ENCODE measurements at places on chromosomes 13 and 19.

GRCh38 chr13:46119883-46120614 is 15.2 kb upstream of the CPB2 start:
- no peak for DNase-seq

GRCh38 chr19:46067691-46068090 is 26.9 kb upstream of the IGFL4 start:
- no peak for DNase-seq

DNA sequence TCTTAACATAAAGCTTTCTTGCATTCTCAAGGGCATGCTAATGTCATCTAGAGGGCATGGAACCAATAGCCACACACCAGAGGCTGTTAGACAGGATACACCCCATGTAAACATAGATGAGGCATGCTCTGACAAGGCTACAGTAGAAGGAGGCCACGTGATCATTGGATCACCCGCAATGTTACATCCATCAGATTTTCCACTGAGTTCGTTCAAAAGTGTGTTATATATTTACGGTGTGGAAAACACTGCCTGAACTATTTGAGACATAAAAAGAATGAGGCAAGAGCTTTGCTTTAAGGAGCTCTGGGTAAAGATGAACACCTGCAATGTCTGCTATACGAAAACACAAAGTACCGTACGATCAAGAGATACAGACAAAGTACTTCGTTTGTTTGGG is 817.5 kb upstream of the SLC10A2 start:
- DNase-seq = no peak

- DNase-seq = peak; percentile 63
Observed at GRCh38 chr19:2166741-2167738, 3.3 kb downstream of the DOT1L start.

- no peak for DNase-seq
Observed at GRCh38 chr19:47023448-47023794, 3.8 kb downstream of the NPAS1 start.

GRCh38 chr13:92177966-92178365 is 779.5 kb downstream of the GPC5 start:
- no peak for DNase-seq

GRCh38 chr13:98681049-98681448 is 71.4 kb downstream of the SLC15A1 start:
- DNase-seq = no peak

- no peak for DNase-seq
Observed at GRCh38 chr13:49874430-49874829, 61.7 kb downstream of the SPRYD7 start.

- no peak for DNase-seq
Observed at GRCh38 chr19:46357846-46358583, 11.1 kb downstream of the PPP5C start.

GRCh38 chr13:92313382-92313781 is 913.2 kb upstream of the GPC6 start:
- DNase-seq = no peak

DNA sequence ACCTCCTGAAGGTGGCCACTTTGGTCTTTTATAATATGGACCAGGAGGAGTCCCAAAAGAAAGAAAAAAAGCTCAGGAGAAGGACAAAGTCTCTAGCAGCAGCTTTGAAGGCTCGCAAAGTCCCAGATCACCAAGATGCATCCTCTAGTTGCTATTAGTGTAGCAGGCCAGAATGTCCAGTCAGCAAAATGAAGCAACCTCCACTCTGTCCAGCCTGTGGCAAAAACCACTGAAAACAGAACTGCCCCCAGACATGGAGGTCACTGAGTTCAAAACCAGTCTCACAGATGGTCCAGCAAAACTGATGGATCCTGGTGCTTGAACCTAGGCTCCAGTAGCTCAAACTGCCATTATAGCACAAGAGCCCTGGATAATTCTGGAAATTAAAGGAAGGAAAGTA is 10.4 kb downstream of the LILRB4 start:
- no peak for DNase-seq

- no peak for DNase-seq
Observed at GRCh38 chr19:38033658-38034491, 126.9 kb downstream of the SIPA1L3 start.

DNA sequence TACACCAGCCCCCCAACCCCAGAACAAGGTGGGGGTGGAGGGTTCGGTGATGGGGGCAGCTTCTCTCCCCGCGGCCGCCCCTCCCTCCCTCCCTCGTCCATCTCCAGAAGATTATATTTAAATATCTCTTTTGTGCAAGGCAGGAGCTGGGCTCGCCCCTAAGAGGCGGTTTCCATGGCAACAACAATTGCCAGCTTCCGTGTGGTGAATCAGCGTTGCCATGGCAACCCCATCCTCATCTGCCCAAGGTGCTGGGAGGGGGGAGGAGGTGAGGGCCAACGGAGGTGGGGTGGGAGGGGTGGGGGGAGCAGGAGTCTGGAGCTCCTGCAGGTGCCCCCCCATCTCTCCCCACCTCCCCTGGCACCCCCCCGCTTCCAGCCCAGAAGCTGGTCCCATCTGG is 46.4 kb downstream of the CELF5 start:
- peak; percentile 37 for DNase-seq

- no peak for DNase-seq
Observed at GRCh38 chr13:99976575-99976974, 5.0 kb upstream of the ZIC5 start.

DNA sequence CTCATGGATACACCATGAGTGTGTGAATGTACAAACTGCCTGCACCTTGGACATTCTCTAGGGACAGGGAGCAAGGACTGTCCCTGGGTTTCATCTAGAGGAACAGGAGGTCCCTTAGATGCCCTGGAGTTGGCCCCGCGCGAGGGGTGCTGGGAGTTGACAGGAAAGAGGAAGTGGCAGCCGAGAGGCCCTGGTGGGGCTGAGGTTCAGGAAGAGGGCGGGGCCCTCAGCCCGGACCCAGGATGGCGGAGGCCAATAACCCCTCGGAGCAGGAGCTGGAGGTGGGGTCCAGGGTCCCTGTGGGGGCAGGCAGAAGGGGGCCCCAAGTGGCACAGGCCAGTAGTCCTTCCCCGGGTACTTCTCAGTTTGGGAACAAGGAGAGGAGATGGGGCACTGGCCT is 6.9 kb downstream of the PKN1 start:
- DNase-seq = no peak

- no peak for DNase-seq
Observed at GRCh38 chr13:54133746-54134145, 1105.1 kb downstream of the OLFM4 start.

DNA sequence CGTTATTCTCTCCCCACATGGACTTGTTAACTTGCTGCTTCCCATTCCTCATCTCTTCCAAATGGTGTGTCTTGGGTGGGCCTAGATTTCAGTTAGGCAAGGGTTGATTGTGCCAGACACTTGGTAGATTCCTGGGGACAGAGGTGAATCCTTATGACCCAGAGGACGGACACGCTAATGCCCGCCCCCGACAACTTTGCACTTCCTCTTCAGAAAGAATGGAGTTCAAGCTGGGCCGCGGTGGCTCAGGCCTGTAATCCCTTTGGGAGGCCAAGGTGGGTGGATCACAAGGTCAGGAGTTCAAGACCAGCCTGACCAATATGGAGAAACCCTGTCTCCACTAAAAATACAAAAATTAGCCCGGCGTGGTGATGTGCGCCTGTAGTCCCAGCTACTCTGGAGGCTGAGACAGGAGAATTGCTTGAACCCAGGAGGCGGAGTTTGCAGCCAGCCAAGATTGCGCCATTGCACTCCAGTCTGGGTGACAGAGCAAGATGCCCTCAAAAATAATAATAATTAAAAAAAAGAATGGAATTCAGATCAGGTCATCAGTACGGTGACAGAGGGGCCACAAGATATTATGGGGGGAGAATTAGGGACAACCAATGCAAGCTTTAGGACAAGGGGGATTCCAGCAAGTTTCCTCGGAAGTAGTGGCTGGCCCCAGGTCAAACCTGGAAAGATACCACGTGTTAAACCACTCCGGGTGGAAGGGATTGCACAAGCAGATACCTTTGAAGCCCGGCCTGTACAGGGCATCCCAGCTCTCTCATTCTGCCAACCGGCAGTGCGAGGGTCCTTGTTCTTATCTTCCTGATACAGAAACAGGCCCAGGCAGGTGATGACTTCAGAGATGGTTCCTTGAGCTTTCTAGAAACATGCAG is 2.7 kb downstream of the MYO9B start:
- DNase-seq = no peak

DNA sequence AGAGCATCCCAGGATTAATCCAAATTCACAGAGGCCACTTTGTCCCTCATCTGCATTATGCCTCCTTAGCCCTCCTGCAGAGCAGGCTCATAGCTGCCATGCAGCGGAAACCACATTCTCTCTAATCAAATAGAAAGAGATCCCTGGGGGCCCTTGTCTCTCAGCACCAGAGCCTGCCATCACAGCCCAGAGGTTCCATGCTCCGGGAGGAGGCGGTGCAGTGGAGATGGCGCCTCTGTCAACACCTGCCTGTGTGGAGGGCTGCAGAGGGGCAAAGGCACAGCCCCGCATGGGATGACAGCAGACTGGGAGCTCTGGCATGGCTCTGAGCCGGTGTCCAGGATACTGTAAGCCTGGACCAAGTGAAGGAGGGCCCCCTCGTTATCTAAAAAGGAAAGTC is 111.3 kb downstream of the SLC7A1 start:
- DNase-seq = no peak

GRCh38 chr13:76380446-76381065 is 505.6 kb downstream of the KCTD12 start:
- DNase-seq = no peak

DNA sequence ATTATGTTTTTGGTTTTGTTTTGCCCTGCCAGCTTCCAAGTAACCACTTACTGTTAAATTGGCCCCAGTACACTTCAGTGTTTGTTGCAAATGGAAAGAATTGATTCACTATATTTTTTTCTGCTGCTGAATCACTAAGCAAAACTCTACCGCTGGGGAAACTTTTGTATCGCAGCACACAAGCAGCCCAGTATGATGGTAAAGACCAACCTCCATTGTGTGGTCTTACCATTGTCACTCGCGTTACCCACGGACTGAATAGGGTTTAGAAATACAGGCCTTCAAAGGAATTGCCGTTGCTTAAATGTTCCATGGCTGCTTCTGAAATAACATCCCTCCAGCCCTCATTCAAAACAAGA is 7.9 kb downstream of the SPATA13 start:
- no peak for DNase-seq

- no peak for DNase-seq
Observed at GRCh38 chr13:64912141-64912540, 2318.0 kb downstream of the PCDH9 start.

DNA sequence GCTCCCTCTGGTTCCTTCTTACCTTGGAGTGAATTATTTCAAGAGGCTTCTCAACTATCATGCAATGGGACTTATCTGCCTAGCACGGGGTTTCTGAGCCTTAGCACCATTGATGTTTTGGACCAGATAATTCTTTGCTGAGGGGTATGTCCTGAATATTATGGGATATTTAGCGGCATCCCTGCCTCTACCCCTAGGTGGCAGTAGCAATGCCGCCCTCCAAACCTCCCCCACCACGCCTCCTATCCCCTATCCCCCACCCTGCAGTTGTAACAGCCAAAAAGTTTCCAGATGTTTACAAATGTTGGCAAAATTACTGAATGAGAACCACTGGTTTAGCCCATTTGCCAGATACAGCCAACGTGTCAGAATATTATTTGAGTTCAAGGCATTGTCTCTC is 125.5 kb downstream of the POSTN start:
- DNase-seq = no peak

GRCh38 chr19:41096353-41096752 is 8.1 kb downstream of the CYP2A13 start:
- DNase-seq = no peak

GRCh38 chr13:50376895-50377575 is 361.8 kb downstream of the KCNRG start:
- DNase-seq = no peak

DNA sequence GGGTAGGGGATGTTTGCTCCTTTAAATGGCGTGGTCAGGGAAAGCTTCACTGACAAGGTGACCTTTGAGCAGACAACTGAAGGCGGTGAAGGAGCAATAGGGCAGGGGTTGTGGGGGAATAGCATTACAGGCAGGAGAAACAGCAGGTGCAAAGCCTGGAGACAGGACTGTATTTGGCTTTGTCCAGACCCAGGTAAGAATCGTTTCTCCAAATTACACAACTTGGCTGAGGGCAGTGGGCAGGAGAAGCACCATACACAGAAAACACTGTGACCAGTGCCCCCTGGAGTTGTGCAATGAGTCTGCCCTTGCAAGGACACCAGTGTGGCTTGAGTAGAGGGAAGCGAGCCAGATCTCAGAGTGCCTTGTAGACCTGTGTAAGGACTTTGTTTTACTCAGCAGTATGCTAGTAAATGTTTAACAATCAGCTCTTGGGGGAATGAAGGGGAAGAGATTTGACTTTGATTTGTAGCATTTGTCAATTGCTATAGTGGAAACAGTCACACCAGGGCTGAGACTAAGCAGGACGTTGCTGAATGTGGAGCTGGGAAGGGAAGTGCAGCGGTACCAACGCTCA is 360.0 kb downstream of the DCT start:
- DNase-seq = no peak

- no peak for DNase-seq
Observed at GRCh38 chr19:30214651-30215051, 157.5 kb upstream of the ZNF536 start.

DNA sequence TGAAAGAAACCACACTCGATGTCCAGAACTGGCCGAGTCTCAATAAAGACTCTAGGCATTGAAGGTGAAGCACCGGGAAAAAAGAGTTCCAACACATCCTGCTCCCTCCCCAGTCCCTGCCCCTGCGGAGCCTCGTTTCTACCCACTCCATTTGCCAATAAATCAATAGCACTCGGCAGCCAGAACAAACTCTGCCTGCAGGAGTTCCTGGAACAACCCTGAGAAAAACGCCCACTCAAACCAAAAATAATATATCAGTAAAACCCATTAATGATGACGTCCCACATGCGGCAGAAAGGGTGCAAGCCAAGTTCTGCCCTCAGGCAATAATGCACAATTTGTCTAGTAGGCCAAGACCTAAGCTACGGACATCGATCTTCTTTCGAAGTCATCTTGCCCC is 41.0 kb downstream of the PDCD5 start:
- DNase-seq = no peak

DNA sequence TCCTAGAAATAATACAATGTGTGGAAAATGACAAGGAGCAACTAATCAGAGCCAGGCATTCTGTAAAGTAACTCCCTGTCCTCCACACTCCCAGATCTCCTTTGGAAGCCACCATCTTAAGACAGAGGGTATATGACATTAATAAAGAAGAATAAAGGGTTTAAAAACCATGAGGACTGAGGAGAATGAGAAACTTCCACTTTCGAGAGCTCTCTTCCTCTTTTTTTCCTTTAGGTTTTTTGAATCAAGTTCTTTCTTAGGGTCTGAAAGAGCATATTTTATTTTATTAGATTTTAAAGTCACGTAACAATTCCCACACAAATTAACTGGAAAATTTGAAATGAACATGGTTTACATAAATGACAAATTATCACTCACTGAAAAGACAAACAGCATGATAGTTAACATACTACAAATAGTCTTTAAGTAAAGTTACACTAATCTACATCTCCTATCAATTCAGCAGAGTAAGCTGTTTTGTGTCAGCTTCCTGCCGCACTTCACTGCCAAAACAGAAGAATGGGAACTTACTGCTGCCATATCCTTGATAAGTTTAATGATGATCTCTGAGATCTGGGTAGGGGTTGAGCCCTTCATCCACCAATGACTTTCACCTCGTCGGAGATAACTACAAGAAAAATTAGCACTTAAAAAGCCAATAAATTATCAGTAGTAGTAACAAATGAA is 38.6 kb upstream of the FBXL3 start:
- no peak for DNase-seq
